ENCODE measurements at places on chromosomes 13 and 19.

DNA sequence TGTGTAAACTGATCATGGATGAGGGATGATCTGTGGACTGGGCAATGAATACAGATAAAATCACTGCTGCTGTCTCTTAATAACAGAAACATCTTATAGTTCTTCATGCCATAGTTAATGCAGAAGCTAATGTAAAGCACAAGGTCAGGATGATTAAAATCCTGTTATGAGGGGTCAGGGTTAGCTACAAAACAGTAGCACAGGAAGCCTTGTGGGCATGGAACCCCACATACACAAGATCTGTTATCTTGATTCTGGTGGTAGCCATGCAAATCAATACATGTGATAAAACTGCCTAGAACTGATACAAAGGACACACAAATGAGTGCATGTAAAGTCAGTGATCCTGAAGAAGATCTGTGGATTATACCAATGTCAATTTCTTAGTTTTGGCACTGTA is 96.4 kb downstream of the KLF12 start:
- DNase-seq, result no peak

GRCh38 chr19:37953171-37953917 is 46.3 kb downstream of the SIPA1L3 start:
- DNase-seq, result no peak

- peak; percentile 76 for DNase-seq
Observed at GRCh38 chr19:4139614-4140236, 13.7 kb upstream of the CREB3L3 start.

GRCh38 chr19:6023085-6023682 is 45.2 kb upstream of the RANBP3 start:
- no peak for DNase-seq

DNA sequence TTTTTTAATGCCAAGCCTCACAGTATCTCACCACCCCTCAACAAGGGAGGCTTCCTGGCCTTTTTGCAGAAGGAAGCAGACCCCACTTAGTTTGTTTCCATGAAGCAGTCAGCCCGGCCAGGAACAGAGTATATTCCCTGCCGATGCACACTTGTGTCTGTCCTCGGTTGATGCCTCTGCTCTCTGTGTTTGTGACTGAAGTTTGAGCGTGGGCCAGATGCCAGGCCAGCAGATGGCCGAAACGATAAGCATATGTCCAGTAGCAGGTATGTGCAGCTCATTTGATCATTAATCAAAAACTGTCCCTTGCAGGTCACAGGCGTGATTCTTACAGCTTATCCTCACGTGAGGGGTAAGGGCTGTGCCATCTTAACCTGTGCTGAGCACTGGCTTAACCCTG is 144.0 kb downstream of the IRS2 start:
- no peak for DNase-seq

DNA sequence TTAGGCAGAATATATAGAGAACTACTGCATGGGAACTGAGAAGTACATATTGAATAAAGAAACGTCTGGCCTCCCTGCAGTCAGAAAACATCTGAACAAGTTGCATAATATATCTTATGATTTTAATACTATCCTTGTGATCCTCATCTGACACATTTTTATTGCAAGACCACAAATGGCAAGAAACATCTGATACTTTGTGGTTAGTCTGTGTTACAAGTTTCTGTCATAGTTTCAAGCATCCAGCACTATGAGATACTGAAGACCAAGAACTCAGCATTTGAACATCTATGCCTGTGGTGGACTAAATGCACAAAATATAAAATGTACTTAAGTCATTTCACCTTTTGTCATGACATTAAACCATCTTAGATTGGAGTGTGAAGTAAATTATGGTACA is 1175.8 kb upstream of the MIR17HG start:
- no peak for DNase-seq

DNA sequence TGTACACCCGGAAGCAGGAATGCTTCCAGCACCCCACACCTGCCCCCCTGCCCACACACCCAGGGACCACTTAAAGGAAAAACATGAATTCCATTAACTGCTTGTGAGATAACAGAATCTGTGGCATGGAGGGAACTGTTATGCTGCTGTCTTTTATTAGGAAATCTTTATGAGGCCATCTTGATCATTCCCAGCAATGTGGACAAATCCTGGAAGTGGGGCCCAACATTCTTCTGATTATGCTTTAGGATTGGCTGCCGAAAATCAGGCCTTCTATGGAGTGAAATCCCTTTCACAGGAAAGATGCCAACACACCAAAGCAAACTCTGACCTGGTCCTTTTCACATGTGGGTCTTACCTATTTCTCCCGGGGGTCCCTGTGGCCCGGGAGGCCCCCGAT is 114.5 kb downstream of the COL4A1 start:
- DNase-seq, result no peak

- no peak for DNase-seq
Observed at GRCh38 chr19:27746691-27747380, 1466.1 kb downstream of the UQCRFS1 start.

DNA sequence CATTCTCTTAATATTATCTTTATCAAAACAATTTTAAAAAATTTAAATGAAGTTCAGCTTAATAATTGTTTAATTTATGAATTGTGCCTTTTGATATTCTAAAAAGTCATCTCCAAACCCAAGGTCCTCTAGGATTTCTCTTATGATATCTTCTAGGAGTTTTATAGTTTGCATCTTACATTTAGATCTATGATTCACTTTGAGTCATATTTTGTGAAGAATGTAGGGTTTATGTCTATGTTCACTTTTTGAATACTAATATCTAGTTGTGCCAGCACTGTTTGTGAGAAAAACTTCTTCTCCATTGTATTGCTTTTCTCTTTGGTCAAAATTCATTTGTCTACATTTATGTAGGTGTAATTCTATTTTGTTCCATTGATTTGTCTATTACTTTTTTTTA is 1068.4 kb upstream of the SPRY2 start:
- no peak for DNase-seq

DNA sequence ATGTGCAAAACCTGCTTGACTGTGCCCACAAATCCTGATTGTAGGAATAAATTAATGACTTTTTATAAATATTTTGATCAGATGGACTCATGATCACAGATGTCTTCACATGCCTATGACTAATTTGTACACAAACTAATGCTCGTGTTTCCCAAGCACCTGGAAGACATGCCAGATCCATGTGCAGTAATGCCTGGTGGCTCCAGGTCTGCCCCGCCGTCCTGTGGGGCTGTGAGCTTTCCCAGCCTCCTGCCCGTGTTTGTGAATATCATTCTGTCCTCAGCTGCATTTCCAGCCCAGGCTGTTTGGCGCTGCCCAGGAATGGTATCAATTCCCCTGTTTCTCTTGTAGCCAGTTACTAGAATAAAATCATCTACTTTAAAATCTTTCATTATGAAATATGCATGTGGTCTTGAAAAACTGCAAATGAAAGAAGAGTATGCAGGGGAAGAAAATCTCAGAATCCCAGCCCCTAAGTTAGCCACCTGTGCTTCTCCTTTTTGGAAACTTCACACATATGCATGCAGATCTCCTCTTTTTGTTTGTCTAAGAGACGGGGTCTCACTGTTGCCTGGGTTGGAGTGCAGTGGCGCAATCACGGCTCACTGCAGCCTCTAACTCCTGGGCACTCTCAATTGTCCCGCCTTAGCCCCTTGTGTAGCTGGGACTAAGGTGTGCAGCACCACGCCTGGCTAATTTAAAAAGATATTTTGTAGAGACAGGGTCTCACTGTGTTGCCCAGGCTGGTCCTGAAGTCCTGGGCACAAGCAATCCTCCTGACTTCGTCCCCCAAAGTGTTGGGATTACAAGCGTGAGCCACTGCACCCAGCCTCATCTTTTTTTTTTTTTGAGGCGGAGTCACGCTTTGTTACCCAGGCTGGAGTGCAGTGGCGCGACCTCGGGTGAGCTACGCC is 6.2 kb downstream of the RPL28 start:
- DNase-seq, result no peak

DNA sequence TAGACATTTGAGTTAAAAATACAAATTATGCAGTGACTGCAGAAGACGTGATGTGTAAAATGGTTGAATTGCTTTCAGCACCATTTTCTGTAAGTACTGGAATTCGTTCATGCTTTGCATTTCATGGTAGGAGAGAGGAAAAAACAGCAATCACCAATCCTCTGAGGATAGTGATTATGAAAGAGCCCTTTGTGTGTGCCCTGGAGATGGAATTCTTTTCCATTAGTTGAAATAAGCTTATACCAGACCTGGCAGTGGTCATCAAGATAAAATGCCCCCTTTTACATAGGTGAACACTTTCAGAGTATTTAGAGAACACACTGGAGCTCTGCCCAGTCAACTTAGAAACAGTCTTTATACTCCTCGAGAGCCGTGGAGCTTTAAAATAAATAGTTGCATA is 1.7 kb downstream of the CNMD start:
- no peak for DNase-seq

- DNase-seq, result no peak
Observed at GRCh38 chr19:4120559-4121272, 3.2 kb downstream of the MAP2K2 start.

GRCh38 chr19:48896191-48896720 is 2.3 kb downstream of the TULP2 start:
- DNase-seq, result peak; percentile 40

GRCh38 chr13:29165840-29166239 is 345.7 kb downstream of the MTUS2 start:
- no peak for DNase-seq

GRCh38 chr19:15893477-15893876 is 4.4 kb downstream of the CYP4F2 start:
- DNase-seq, result no peak

DNA sequence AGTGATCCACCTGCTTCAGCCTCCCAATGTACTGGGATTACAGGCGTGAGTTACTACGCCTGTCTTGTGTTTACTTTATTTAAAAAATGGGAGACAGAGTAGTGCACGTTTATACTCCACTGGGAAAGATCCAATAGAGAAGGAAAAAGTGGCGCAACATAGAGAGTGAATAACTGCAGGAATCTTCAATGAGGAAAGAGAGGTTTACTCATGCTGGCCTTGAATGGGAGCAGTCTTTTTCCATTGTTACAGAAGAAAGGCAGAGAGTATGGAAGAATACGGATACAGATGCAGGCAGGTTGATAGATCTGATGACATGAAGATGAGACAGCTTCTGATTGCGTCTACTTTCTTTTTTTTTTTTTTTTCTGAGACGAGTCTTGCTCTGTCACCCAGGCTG is 4.6 kb upstream of the WDFY2 start:
- no peak for DNase-seq

GRCh38 chr13:113904411-113904810 is 40.5 kb upstream of the GAS6 start:
- no peak for DNase-seq

- no peak for DNase-seq
Observed at GRCh38 chr13:26836626-26837025, 76.0 kb upstream of the GPR12 start.

DNA sequence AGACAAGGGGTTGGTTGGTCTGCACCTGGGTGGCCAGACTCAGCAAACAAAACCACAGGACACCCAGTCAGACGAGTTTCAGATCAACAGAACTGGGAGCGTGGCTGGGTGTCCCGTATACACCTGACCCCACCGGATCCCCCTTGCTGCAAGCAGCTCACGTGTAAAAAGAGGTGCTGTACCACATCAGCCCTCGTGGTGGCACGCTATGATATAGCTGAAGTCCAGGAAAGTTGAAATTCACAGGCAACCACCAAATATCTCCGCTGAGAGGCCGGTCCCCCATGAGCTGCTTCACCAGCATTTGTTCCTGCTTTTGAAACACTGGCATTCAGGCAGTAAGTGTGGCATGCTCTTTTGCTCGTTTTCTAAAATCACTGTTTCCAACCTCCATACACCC is 92.3 kb downstream of the TUBA3C start:
- DNase-seq, result no peak

GRCh38 chr19:21569494-21569865 is 64.1 kb downstream of the ZNF429 start:
- DNase-seq, result peak; percentile 46

DNA sequence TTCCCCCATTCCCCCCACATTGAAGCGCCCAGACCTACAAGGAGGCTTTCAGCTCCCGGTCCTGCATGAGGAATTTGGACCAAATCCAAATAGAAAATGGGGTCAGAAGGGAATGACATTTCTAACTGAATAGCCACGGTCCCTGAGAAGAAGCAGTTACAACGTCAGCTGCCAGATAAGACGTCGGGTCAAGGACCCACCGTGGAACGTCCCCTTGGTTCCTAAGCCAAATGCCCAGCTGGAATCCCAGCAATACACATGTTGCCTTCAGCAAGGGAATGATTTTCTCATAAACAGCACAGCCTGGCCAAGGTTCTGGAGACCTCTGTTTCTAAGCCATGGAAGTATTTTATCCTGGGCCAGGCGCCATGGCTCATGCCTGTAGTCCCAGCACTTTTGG is 109.1 kb upstream of the PEG3 start:
- no peak for DNase-seq

DNA sequence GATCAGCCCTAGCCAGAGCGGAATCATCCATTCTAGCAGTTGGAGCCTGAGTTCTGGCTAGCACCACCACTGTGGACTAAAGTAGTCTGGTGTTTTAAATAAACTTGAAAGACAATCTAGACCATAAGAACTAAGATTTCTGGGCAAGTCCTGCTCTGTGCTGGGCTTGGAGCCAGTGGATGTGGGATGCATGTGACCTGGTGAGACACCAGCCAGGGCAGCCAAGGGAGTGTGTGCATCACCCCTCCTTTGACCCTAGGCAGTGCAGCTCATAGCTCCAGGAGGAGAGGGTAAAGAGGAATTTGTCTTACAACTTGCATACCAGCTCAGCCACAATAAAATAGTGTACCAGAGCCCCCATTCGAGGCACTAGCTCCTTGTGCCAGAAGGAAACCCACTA is 21.0 kb downstream of the ITGBL1 start:
- DNase-seq, result no peak

DNA sequence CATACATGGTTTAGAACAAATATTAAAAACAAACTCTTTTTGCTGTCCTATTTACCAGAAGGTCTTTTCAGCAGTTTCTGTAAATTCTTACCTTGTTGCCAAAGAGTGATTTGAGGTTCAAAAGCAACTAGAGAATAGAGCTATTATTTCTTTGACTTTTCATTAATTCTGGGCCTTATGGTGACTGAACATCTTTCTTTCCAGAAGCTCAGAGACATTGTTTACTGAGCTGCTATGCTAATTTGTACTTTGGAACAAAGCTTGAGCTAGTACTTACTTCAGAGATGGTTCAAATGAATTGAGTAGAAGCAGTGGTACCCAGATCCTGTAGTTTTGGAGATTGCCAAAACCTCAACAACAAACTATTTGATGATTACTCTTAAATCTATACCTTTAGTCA is 331.2 kb downstream of the SPRY2 start:
- no peak for DNase-seq

GRCh38 chr13:90197722-90198121 is 1149.8 kb upstream of the MIR17HG start:
- no peak for DNase-seq

GRCh38 chr13:34637138-34637537 is 304.9 kb upstream of the NBEA start:
- no peak for DNase-seq

GRCh38 chr19:56842412-56842811 is 1.9 kb upstream of the PEG3 start:
- DNase-seq, result no peak

DNA sequence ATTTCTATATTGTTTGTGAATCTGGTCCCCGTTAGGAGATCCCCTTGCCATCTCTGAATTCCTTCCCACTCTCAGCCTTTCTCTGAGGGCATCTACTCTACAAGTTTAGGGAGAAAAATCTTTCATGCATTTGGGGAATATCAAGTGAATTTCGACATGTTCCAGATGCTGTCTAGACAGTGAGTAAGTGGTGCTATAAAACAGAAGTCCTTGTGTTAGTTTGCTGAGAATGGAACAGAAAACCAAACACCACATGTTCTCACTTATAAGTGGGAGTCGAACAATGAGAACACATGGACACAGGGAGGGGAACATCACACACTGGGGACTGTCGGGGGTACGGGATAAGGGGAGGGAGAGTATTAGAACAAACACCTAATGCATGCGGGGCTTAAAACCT is 5.1 kb downstream of the OR7A10 start:
- no peak for DNase-seq

Data from stimulated activated CD4-positive, alpha-beta T cell treated with anti-CD3 and anti-CD28 coated beads, Interleukin-12 subunit alpha, Interleukin-12 subunit beta, amount 100 ng/mL, for 24 hours (primary cell).